MV-4-11 (cell line): ENCODE measurements at places on chromosomes 3 and 15.

DNA sequence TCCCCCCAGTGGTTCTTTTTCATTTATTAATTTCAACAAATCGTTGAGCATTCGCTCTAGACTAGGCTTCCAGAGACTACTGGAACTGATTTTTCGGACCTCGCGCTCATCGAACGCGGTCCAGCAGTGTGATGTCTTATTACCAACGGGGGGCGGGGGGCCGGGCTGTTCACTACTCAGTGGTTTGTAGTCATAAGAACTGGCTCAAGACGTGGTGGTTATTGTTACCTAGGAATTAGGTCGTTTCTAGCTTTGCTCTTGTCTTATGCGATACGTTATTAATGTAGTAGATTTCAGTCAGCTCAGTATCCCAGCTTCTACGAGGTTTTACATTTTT, 858 bp downstream of the RBM5 start:
- DNase-seq = no peak

DNA sequence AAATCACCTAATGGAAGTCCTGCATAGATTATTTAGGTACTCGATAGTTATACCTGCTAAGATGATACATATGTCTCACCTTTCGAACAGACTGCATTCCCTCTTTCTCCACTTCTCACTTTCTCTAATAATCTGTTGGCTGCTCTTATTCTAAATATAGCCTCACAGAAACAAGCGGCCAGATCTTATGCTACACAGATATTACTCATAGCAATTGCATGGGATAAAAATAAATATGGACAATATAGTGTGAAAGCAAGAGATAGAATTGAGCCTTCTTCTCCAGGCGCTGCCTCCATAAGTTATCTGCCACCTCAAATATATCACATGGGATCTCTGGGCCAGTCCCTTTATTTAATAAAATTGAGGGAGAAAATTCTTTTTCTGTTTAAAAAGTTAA, 29.5 kb upstream of the TGFBR2 start:
- no peak for DNase-seq

DNA sequence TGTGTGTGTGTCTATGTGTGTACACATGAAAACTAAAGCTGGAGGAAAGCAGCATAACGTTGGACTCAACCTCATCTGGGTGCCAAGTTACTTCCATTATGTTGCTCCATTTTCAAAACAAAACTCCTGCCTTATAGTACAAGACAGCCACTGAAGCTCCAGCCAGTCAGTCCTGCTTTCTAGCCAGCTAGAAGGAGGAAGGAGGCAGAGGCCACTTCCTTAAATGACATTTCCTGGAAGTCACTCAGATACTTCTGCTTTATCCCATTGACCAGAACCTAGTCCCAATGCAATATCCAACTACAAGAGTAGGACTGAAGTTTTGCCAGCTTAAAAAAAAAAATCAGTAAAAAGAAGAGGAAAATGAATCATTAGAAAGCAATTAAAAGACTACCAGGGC, 31.7 kb downstream of the CADPS start:
- peak; percentile 40 for DNase-seq

DNA sequence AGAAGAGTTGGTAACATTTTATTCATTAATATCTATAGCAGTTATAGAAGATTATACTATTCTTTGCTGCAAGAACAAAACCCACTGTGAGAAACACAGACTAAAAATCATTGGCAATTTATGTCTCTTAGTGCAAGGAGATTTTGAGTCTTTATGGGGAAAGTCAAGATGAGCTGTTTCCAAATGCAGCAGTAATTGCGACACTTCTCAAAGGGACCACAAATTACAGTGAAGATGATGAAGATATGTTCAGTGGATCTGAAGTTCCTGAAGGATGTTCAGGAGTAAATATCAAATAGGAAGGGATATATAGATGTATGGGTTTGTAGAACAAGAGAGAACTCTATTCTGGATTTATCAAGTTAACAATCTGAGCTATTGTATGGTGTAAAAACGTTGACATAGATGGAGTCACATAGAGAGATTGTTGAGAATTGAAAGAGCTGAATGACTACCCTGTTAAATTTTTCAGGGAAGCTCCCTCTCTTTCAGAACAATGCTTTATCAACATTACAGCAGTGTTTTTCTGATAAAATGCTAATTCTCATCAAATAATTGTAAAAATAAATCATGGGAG, 71.8 kb downstream of the DTWD1 start:
- DNase-seq = peak; percentile 38

- no peak for DNase-seq
Observed at GRCh38 chr15:25711164-25711563, 152.0 kb downstream of the ATP10A start.

- peak; percentile 44 for DNase-seq
Observed at GRCh38 chr3:71393093-71393492, 190.4 kb downstream of the FOXP1 start.

GRCh38 chr3:165158011-165158410, 38.2 kb downstream of the SLITRK3 start:
- DNase-seq = no peak

DNA sequence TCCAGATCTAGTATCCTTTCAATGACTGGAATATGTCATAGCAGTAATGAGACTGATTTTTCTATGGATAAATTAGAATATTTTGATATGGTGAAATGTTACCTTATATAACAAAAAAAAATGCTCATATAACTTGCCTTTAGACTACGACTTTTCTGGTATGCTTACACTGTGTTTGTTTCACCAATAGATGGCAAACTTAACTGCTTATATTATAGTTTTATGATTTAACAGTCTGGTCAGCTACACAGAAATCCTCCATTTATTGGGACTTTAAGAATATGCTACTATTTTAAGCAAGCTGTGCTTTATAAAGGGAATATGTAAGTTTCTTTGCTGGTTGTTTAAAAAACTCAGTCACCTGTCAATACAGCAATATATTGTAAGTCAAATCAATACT, 205.6 kb downstream of the VGLL3 start:
- DNase-seq = no peak

GRCh38 chr15:73321496-73322450, 47.0 kb downstream of the HCN4 start:
- DNase-seq = no peak

DNA sequence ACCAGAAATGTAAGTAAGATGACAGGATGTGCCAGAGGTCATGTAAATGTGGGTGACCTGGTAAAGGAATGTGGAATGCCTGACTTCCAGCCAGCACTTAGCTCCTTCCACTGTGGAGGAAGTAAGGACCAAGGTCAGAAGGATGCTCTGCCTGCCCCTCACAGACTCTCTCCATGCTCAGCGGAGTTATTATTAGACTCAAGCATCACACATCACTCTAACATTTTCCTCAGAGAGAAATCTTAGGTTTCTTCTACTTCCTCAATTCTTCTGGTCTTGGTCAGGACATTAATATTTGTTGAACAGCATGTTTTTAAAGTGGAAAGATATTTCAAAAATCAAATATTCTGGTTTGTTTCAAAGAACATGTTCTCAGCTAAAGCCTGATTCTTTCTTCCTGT, 231.4 kb upstream of the WNT5A start:
- DNase-seq = no peak

- peak; percentile 27 for DNase-seq
Observed at GRCh38 chr3:121269389-121269788, 276.4 kb downstream of the POLQ start.

DNA sequence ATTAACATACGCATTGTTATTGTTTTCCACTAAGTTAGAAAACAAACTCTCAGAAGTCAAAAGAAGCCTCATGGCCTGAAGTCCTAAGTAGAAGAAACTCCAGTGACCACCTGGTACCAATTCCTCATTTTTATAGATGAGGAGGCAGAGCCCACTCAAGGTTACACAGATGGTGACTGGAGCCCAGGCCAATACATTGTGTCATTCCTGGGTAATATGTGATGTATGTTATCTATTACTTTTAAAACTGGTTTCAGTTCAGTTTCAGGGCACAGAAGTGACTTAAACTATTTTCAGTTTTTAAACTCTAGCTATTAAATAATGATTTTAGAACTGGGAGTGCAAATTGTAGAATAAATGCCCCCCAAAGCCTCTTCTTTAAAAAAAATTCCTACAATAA, 66.7 kb upstream of the STXBP5L start:
- no peak for DNase-seq

DNA sequence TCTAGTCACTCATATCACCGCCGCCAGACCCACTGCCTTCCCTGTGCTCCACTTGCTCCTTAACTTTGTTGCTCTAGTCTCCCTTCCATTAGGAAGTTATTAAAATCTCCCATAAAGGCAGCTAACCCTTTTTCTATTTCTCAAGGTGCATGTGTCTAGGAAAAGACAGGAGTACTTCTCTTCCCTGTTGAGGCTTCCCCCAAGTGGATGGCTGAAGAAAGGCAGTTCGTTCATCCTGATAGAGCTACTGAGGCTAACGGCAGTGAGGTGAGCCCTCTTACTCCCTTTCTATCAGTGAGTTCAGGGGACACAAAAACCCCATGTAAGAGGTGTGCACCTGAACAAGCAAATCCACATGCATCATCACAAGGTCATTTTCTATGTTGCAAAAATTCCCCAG, 397.8 kb downstream of the IGSF11 start:
- DNase-seq = no peak

GRCh38 chr3:18223571-18223970, 201.6 kb downstream of the SATB1 start:
- peak; percentile 98 for DNase-seq

- DNase-seq = no peak
Observed at GRCh38 chr15:80755885-80756284, 23.3 kb upstream of the CEMIP start.

DNA sequence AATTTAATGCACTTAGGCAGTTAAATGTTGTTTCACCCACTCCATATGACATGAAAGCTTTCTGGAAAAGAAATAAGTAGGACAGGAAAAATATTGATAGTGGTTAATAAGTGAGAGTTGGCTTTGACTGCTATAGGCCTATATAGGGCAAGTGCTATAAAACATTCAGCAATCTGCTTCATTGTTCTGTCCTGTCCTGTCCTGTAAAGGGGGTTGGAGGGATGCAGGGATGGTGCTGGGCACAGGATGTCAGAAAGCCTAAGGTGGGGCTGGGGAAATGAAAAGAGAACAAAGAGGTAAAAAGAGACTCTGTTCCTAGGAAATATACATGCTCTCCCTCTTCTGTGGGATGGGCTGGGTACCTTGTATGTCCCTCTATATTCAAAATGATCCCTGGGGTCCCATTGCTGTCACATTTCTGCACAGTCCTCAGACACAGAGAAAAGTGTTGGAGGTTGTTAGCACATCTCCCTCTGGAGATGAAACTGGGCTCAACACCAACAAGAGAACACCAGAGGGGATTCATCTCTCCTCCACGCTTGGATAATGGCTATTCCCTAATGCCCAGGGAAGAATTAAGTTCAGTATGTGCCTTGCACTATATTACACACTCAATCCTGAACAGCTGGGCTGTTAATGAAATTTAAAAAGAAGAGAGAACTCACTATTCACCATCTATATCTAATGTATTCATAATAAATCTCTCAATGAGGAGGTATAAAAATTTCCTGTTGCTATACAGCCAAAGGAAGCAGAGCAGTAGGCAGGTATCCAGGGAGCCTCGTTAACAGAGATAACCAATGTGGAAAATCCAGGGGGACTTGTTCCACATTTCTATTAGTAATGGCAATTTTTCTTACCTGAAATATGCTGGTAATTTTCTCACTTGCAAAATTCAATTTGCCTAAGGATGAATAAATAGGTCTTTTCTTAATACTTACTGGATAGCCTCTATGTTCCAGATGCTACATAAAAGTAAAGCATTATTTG, 108.1 kb upstream of the ZBED2 start:
- no peak for DNase-seq

- DNase-seq = no peak
Observed at GRCh38 chr3:127884041-127884440, 31.0 kb upstream of the KBTBD12 start.

DNA sequence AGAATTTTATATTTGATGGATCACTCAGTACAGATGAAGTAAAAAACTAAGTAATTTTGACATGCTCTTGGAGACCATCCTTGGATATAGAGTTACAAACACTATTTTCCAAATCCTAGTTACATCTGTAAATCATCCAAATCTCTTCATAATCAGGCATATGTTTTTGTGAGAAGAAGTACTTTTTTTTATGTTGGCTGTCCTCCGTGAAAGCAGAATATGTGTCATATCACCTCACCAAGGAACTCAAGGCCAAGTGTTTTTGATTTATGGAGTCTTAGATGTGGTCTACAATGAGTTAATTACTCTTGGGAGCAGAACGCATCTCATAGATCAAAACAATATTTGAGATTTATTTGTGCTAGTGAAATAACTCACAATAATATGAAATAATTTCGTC, 416.5 kb upstream of the TGFBR2 start:
- DNase-seq = no peak

- DNase-seq = no peak
Observed at GRCh38 chr3:197417441-197417840, 119.0 kb upstream of the DLG1 start.

DNA sequence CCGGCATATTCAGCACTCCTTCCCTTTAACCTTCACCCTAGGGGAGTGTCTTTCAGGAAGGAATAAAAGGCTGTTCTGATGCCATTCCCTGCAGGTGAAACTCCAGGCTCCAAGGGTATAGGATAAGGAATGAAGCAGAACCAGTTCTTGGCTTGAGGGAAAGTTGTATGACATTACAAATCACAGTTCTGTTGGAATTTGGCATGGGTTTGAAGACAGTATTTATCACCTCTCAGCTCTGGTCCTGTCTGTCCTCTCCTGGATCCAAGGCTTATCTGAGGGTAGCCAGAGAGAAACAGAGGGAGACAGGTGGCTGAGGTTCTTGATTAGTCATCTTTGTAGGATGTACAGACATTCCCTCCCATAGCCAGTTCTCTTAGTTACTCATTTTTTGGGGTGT, 37.1 kb downstream of the RAB11A start:
- no peak for DNase-seq

GRCh38 chr3:42876940-42877720, 1.5 kb upstream of the CYP8B1 start:
- DNase-seq = no peak
